ENCODE measurements at places on chromosomes 7 and 10.

GRCh38 chr7:70762696-70763095 is 369.2 kb upstream of the GALNT17 start:
- DNase-seq, result no peak

DNA sequence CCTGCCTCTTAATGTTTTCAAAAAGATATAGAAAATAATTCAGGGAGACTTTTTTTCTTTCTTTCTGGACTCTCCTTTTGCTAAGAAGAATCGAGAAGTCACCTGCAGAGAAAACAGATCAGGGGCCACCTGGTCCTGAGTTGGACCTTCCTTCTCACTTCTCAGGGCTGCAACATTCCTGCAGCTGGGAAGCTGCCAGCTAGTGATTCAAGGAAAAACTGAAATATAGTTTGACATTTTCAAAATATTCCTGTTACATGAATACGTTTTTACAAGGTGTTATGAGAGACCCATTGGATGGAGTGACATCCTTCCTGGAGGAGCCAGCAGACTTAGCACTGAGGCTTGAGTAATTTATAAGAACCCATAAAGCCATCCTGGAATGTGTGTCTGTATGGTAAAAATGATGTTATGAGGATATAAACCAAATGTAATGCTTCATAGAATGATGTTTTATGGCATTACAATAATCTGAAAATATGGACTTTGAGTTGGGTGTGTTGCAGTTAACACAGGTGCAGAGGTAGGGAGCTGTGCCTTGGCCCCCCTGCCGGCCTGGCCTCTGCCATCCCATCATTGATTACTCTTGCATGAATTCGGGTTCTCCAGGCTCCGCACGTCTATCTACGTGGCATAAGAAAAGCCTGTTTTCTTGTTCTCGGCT is 149.7 kb downstream of the PAXIP1 start:
- DNase-seq, result no peak

- no peak for DNase-seq
Observed at GRCh38 chr10:77383861-77384553, 253.6 kb downstream of the KCNMA1 start.

DNA sequence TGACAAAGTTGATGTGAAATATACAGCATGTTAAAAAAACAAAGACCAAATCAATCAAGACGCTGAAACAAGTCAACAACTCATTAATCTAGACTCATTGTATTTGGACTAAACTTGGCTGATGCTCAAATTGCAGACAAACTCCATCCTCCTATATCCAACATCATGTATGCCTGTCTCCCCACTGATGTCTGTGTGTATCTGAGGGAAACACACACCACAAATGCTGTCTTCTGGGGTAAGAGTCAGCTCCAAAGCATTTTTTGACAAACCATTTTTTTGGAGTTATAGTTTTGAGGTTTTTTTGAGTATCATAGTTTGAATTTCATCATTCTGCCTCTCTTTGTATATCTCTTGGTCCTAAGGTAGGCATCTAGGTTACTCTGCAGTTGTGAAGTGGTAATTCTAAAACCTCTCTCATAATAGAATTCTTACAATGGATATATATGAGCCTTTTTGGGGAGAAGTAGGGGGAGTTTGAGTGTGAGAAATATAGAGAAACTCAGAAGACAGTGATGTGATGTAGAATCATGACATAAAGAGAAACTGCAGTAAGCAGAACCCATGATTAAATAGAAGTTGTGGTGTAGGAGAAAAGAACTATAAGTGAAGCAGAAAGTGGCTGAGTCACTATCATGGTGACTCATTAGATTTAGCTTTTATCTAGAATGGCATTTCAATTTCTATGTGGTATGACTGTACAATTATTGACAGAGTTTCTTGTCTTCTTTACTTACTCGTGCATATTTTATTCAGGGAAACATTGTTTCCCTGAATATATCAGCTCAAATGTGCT is 1531.1 kb upstream of the LRRTM3 start:
- DNase-seq, result no peak

GRCh38 chr7:41002741-41003610 is 699.9 kb downstream of the INHBA start:
- no peak for DNase-seq

DNA sequence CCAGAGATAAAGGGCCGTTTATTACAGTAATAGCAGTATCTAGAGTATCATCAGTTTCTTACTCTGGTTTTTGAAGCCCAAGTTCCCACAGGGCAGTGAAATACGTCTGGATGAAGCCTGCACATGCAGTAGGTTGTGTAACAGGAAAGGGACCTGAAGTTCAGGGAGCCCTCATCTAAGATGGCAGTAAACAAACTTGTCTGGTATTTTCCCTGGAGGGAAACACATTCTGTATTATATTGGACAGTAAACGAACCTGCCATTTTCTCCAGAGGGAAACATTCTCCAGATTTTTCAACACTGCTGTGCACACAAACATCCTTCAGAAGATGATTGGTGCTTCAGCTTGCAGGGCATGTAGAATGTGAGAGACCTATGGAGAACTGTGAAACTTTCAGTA is 189.9 kb downstream of the TFEC start:
- DNase-seq, result no peak
